H1 (cell line): ENCODE measurements at places on chromosomes 16 and 17. TPM values are rescaled to one million over a fixed set of nuclear protein-coding genes. Genes with fewer than 3 reads are reported as not detected.

The TPSG1 gene
- not detected in 2 replicates for total RNA-seq

- H3K4me3 ChIP-seq: peak overlapping the region; percentile 90
- H3K36me3 ChIP-seq: no peaks in the 10 kb centered on the region
- H3K27me3 ChIP-seq: peaks cover 17% of the 10 kb centered on the region; the same call in 1 of the 2 replicates
- peak; percentile 71 for DNase-seq
- H3K4me1 ChIP-seq: peaks cover 20% of the 10 kb centered on the region
- peak overlapping the region; percentile 99 for H3K27ac ChIP-seq
Observed at GRCh38 chr16:588639-588888, 1.3 kb upstream of the RAB40C start.

DNA sequence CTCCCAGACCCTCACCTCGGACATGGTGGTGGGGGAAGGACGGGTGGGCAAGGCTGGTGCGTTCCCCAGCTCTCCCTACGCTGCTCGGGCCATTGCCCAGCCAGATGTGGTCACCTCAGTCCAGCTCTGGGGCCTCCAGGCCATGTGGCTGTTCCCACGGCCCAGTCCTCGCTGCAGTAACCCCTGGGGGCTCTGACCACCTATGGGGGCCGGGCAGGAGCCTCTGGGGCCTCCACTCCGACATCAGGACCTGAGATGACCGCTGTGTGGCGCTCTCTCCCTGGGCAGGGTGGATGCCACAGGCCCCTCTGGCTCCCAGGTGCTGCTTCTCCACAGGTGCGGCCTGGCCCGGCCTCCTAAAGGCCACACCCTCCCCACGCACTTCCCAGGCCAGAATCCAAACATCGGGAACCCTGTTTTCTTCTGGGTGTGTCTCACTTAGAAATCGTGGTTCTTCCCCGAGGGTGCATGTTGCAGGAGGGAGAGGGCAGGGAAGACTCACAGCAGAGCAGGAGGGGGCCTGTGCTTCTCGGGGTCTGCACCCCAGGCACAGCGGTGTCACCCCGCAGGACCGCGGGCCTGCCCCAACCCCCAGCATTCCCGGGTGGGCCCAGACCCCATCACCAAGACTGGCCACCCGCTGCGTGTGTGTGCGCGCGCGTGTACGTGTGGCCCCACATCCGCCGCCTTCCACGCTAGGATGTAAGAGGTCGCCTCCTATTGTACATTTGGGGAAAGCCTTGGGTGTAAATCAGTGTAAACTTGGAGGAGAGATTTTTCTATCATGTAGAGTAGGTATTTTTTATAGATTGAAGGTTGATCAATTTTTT is 5.9 kb upstream of the CAPN15 start:
- DNase-seq: no peak
- H3K36me3 ChIP-seq: peaks cover 4% of the 10 kb centered on the region; the same call in 1 of the 2 replicates
- H3K27me3 ChIP-seq: no peaks in the 10 kb centered on the region
- H3K4me3 ChIP-seq: no peak overlapping the region
- no peak overlapping the region for H3K27ac ChIP-seq
- H3K4me1 ChIP-seq: peaks cover 6% of the 10 kb centered on the region; the same call in 1 of the 2 replicates

GRCh38 chr16:2708290-2708639 is 11.8 kb downstream of the PRSS27 start:
- no peak overlapping the region for H3K27ac ChIP-seq
- peaks cover 4% of the 10 kb centered on the region; the same call in 1 of the 2 replicates for H3K36me3 ChIP-seq
- H3K4me1 ChIP-seq: no peaks in the 10 kb centered on the region
- H3K27me3 ChIP-seq: no peaks in the 10 kb centered on the region
- no peak for DNase-seq

The IGSF6 gene
- not detected in 2 replicates for total RNA-seq

The KRTAP3-1 gene
- not detected in 2 replicates for total RNA-seq

The ITGB4 gene
- total RNA-seq: 5.4 and 5.6 TPM in 2 replicates

DNA sequence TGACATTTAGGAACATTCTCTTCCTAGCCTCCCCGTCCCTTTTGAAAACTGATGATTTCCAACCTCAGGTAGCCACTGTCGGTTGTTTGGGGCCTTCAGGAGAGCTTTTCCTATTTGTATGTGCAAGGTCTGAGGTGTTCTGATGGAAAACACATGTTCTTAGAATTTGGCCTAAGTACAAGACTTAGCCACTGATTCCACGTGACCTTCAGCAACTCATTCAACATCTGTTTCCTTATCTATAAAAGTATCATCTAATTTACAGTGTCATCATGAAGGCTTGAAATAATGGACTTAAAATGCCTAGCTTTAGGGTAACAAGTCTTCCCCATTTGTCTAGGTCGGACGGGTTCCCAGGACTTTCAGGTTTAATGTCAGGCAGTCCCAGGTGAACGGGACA is 259.3 kb downstream of the SOX9 start:
- DNase-seq: no peak
- no peaks in the 10 kb centered on the region for H3K36me3 ChIP-seq
- H3K27ac ChIP-seq: no peak overlapping the region
- H3K27me3 ChIP-seq: no peaks in the 10 kb centered on the region

DNA sequence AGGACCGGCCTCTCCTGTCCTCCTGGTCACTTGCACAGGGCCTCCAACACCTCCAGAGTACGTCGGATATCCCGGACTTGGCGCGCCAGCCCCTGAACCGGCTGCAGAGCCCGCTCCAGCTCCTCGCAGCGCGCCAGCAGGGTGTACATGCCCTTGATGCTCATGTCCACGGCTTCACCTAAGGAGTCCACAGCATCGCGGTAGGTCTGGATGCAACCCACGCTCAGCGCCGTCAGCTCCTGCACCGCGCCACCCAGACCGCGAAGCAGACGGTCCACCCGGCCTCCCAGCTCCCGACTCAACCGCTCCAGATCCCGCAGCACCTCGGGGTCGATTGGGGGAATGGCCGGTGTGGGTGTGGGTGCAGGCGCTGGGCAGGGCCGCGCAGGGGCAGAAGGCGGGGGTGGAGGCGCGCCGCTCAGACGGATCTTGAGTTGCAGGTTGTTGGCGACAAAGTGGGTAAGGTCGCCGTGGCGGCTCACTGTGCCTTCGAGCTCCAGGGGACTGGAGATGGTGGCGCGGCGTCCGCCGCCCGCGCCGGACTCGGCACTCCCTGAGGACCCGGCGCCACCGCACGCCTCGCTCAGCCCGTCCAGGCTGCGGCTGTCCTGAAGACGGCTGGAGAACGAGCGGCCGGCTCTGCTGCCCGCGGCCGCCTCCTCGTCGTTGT is 804 bp downstream of the BORCS6 start:
- H3K4me1 ChIP-seq: peaks cover 21% of the 10 kb centered on the region
- H3K4me3 ChIP-seq: peak overlapping the region; percentile 59
- peaks cover 9% of the 10 kb centered on the region for H3K27me3 ChIP-seq

DNA sequence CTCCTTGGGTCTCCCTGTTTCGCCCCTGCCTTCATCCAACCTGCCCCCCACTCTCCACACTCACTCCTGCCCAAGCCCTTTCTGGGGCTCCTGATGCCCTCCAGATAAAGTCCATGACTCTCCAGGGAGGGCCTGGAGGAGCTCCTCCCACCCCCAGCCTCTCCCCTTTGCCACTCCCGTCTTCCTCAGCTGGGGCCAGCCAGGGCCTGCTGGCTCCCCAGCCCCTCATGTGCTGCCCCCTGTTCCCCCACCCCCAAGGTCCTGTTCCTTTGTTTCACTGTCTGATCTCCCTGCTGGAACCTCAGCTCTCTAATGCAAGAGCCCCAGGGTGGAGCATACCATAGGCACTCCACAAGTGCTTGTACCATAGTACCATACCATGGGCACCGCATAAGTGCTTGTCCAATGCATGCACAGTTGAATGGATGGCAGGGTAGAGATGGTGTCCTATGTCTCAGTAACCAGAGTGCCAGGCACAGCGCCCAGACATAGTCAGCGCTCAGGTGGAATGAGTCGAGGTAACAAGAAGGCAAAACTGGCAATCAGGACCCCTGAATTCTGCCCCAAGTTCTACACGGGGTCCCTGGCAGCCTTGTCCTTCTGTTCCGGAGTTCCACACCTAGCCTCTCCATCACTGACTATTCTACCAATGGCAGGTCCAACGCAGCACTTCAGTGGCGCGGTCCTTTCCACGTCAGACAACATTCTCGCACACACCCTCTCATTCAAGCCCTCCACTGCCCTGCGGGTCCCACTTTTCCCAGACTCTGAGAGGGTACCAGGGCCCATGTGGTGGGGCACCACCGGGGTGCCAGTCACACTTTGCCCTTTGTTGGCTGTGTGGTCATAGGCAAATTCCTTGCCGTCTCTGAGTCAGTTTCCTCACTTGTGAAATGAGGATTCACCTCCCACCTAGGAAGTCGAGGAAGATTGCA is 1.4 kb downstream of the PLCD3 start:
- H3K27me3 ChIP-seq: no peaks in the 10 kb centered on the region
- no peak overlapping the region for H3K4me3 ChIP-seq
- peaks cover 20% of the 10 kb centered on the region for H3K4me1 ChIP-seq
- no peak overlapping the region for H3K27ac ChIP-seq
- DNase-seq: no peak

DNA sequence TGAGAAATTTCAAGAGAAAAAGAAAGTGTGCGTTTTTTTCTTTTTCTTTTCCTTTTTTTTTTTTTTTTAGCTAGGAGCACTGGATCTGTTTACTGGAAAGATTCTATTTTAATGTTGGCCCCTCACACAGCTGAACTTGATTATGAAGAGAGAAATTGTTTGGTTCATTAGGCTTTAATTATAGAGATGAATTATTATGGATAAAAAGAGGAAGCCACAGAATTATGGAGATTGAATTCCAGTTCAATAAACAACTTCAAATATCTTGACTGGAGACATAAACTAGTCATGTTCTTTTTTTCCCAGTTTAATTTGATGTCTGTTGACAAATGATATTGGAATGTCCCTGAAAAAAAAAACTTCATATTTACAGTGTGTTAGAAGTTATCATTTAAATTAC is 152.0 kb upstream of the HS3ST3A1 start:
- DNase-seq: no peak
- H3K36me3 ChIP-seq: no peaks in the 10 kb centered on the region
- no peak overlapping the region for H3K4me3 ChIP-seq
- H3K27ac ChIP-seq: no peak overlapping the region
- H3K4me1 ChIP-seq: peaks cover 17% of the 10 kb centered on the region; the same call in 1 of the 2 replicates

DNA sequence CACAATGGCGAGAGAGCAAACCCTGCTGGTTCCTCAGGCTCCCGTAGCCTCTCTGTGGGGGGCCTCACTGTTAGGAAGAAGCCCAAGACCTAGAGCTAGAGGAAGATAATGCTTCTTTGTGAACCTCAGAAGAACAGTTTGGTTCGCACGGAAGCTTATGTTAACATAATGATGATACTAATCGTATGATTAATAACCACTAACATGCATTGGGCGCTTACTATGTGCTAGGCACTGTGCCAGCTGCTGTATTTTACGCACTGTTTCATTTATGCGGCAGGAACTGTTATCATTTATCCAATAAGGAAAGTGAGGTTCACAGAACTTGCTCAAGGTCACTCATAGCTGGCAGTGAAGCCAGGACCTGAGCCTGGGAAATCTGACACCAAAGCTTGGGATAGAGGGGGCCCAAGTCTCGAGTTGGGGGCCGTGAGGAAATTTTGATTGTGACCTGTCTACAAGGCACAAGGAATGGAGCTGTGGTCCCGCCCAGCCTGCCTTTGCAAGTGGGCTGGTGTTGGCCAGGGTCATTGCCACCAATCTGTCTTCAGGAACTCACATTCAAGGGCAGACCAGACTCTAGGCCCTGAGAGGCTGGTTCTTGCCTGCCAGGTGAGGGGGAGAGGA is 6.8 kb downstream of the PRCD start:
- no peak overlapping the region for H3K4me3 ChIP-seq
- no peak for DNase-seq
- no peaks in the 10 kb centered on the region for H3K36me3 ChIP-seq
- no peaks in the 10 kb centered on the region for H3K27me3 ChIP-seq
- H3K27ac ChIP-seq: no peak overlapping the region
- H3K4me1 ChIP-seq: peaks cover 13% of the 10 kb centered on the region
